AG10803 (cell line): ENCODE measurements at places on chromosomes 3 and 15.
A peak's percentile ranks its signal among the peaks of the same experiment; 100 is the strongest.

DNA sequence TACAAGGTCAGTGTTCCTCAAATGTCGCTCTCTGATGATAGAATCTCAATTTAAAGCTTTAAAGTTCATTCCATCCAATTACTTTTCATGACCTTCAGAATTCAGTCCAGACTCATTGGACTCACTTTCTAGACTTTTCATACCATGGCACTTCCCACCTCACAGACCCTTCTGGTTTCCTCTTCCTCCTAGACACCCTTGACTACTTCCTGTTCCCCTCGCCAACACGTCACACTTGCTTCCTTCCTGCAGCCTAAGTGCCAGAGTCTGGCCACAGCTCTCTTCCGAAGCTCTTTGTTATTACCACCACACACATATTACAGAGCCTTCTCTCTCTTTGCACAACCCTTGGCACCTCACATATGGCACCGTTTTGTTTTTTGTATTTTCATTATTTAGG, 59.1 kb upstream of the UMPS start:
- DNase-seq: no peak

DNA sequence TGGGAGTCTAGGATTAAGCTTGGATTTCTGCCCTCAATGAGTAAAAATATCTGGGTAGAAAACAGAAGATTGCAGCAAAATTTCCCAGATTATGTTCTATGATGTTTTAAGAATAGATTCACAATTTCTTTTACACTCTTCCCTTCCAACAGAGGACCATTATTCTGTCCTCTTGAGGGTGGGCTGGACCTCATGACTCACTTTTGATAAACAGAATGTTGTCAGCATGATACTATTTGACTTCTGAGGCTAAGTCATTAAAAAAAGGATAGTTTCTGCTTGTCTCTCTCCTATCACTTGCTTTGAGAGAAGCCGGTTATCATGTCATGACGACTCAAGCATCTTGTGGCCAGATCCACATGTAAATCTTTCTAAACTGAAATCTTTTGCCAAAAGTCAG, 396.2 kb upstream of the CDIN1 start:
- DNase-seq: no peak

DNA sequence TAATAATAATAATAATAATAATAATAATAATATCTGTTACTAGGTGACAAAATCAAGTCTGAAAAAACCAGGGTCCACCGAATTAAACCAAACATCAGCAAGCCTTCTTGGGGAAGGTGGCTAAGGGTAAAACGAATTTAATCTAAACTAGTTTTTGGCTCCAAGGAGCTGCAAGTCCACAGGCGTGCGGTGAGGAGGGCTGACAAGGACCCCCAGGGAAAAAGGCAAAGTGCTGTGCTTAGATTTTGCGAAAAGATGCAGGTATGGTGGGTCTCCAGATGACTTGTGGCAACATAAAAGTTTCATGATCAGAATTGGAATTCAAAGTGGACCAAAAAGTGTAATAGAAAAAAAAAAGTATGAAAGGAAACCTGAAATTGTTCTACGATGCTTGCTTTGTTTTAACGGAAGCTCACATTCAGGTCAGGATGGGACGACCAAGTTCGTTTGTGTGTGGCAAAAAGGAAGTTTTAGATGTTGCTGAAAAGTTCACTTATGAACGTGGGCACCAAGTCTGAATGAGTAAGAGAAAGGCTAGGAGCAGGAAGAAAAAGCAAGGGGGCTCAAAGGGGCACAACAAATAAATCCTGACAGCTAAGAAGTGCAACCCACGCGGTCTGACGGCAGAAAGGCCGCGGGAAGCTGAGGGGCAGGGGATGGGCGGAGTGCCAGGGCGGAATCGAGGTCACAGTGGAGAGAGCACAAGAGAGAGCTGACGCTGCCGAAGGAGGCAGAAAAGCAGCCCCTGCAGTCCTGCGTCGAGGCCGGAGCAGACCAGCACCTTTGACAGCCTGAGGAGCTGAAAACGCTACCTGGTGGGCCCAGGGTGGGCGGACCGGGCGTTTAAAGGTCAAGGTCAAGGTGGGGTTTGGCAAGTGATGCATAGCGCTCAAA, 1.1 kb downstream of the WDR82 start:
- peak; percentile 45 for DNase-seq

DNA sequence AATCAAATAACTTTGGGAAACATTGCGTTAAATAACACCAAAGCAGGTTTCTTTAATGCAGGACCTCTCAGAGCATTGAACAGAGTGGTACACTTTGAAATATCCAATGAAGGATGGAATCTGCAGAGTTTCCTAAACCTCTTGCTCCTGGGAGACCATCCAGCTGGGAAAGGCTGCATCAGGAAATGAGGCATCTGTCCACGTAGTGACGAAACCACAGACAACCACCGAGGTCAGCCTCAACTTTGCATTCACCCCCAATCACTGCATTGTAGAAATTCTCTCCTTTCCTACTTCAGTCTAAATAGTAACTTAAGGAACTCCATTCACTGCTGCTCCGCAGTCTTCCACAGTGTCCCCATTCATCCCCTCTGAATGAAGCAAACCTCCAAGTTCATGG, 41.5 kb upstream of the CDV3 start:
- DNase-seq: peak; percentile 84

GRCh38 chr3:112038863-112039262, 4.3 kb downstream of the TMPRSS7 start:
- peak; percentile 26 for DNase-seq

GRCh38 chr15:101037090-101037830, 118.1 kb downstream of the LRRK1 start:
- no peak for DNase-seq

DNA sequence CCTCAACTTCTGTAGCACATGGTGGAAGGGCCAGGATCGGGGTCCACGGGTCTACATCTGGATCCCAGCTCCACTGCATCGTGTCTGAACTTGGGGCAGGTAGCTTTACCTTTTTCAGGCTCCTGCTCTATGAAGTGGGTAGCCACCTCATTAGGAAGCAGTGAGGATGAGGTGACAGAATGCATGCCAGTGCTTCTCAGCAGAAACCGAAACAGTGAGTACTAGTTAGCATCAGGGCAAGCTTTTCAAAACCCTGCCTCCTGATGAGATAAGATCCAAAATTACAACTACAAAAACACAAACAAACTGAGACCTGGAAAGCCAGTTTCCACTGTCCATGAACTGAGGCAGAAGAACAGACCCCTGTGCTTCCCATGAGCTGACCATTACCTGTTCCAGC, 77.4 kb downstream of the ANXA2 start:
- no peak for DNase-seq

- DNase-seq: no peak
Observed at GRCh38 chr3:14569474-14570000, 29.4 kb upstream of the GRIP2 start.

DNA sequence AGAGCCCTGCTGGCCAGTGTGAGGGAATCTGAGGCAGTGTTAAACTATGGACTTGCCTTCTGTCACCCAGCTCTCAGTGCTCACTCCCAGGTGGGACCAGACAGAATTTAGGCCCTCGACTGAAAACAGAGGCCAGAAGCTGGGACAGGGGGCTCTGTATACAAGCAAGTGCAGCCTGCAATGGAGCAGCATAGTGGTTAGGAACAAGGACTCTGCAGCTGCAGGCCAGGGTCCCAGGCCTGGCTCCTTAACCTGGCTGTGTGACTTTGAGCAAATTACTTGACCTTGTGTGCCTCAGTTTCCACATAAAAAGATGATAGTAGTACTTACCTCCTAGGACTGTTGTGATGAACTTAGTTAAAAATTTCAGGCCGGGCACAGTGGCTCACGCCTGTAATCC, 39.8 kb downstream of the CMTM7 start:
- DNase-seq: no peak

DNA sequence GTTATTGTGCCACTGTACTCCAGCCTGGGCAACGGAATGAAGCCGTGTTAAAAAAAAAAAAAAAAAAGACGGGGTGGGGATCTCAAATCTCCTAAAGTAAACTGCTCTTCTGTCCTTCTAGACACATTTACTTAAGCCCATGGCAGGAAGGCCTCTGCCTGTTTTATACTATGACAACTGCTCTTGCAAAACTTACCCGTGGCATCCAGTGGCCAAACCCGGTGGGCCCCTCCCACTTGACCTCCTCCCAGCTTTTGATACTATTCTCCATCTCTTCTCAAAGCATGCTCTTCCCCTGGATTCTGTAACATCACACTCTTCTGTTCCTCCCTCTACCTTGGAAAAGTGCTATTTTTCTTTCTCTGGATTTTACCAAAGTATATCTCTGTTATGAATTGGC, 112.2 kb downstream of the RFTN1 start:
- DNase-seq: peak; percentile 18

- no peak for DNase-seq
Observed at GRCh38 chr15:35671197-35671596, 125.2 kb upstream of the DPH6 start.

DNA sequence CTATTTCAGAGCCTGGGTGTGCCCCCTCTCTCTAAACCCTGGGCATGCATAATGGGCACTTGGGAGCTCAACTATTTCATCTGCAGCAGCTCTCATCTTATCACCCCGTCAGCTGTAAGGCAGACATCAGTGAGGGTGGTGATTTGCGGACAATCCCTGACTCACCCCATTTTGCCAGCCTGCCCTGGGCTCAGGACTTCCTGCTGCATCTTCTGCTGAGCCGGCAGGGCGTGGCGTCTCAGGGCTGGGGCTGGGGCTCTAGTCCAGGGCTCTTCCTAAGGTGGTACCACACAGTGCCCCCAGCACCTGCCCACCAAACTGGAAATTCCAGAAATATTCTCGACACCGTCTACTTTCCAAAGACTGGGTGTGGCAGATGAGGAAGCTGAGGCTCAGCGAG, 925 bp upstream of the PSTPIP1 start:
- DNase-seq: no peak

- DNase-seq: no peak
Observed at GRCh38 chr3:86954226-86954625, 36.7 kb downstream of the VGLL3 start.

- DNase-seq: no peak
Observed at GRCh38 chr15:62142736-62143135, 22.3 kb downstream of the C2CD4B start.

DNA sequence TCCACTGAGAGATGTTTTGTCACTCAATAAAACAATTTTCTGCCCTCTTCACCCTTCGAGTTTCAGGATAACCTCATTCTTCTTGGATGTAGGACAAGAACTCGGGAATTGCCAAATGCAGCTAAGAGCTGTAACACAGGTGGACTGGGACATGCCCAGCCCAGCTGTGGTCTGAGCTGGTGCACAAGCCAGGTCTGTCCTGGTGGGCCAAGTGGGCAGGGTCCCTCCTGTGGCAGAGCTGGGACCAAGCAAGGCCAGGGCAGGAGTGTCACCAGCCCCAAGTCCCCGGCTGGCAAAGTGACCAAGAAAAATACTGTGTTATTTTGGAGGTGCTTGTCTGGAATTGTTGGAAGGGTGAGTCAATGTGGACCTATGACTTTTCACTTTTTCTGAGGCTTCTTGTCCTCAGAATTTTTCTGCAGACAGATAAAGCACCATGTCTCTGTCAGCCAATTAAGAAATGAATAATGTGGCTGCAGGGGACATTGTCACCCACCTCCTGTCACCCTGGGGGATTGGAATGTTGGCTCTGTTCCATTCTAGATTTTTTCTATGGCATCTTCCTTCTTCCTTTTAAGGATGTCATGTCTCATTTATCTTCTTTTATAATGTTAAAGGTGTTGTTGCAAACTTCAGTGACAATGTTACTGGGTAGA, 645.2 kb upstream of the EPHA6 start:
- no peak for DNase-seq

GRCh38 chr15:95912728-95913127, 417.8 kb upstream of the NR2F2 start:
- DNase-seq: no peak

GRCh38 chr3:37949866-37950265, 40.7 kb upstream of the VILL start:
- DNase-seq: no peak

DNA sequence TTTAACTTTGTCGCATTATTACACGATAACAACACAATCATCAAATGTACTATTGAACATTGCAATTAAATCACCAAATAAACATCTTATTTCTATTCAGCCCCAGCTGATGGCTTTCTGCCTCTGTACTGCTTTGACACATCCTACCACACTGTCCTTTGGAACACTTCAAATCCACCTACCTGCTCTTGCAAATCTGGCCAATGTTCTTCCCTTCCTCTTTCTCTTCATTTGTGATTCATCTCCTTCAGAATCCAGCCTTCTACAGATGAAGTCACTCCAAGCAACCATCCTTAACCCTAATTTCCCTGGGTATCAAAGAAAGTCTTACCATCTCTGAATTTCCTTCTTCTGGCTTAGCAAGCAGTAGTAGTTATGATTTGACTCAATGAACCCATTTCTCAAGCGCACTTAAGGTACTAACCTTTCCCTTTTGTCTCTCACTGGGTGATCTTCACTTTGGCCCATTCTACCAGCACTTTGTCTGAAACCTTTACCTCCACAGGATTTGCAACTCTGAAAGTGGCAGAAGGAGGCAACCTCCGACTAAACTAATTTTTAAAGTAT, 502.9 kb downstream of the FOXP1 start:
- DNase-seq: no peak

- peak; percentile 63 for DNase-seq
Observed at GRCh38 chr15:55915876-55916567, 77.4 kb downstream of the NEDD4 start.

- peak; percentile 13 for DNase-seq
Observed at GRCh38 chr15:79432345-79433275, 474 bp downstream of the MINAR1 start.

GRCh38 chr15:98815207-98815606, 166.9 kb downstream of the IGF1R start:
- no peak for DNase-seq

GRCh38 chr3:112086076-112086854, at the start of gene C3orf52:
Gene C3orf52 (plus strand): TSS chr3:112086389. CDS start chr3:112086408, 19 bp downstream.
- DNase-seq: peak; percentile 65

DNA sequence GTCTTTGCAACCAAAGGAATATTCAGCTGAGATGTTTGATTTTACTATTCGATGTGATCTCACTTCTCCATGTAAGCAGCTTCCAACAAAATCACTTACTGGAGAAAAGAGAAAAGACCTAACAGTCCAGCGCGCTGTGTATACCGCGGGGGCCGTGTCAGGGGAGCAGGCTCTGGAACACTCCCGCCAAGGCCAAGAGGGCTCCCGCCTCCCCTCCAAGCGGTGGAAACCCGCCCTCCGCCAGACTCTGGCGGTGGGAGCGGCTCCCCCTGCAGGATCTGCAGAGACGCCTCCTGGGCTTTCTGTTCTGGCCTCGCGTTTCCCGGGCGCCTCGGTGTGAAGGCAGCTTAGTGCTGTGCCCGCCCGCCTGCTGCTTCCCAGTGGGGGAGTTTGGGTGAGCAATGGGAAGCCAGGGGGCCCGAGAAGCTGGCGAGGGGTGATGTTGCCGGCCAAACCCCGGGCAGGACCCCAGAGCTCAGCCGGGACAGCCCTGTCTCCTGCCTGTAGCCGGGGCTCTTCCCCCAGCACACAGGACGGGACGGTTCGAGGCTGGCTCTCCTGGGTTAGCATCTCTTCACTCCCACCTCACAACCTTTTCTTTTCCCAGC, 36.3 kb downstream of the CHST14 start:
- DNase-seq: peak; percentile 63

DNA sequence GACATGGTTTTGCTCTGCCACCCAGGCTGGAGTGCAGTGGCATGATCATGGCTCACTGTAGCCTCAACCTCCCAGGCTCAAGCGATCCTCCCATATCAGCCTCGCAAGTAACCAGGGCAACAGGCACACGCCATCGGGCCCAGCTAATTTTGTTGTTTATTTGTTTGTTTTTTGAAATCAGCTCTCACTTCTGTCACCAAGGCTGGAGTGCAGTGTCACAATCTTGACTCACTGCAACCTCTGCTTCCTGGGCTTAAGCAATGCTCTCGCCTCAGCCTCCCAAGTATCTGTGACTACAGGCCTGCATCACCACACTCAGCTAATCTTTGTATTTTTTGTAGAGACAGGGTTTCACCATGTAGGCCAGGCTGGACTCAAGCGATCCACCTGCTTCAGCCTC, 26.3 kb upstream of the PLCH1 start:
- no peak for DNase-seq
